Colonic mucosa (tissue), 4 donors: ENCODE measurements at places on chromosomes 4 and X.

GRCh38 chr4:103032574-103032973 lies 13.1 kb upstream of the SLC9B1 start:
- DNase-seq = no peak

DNA sequence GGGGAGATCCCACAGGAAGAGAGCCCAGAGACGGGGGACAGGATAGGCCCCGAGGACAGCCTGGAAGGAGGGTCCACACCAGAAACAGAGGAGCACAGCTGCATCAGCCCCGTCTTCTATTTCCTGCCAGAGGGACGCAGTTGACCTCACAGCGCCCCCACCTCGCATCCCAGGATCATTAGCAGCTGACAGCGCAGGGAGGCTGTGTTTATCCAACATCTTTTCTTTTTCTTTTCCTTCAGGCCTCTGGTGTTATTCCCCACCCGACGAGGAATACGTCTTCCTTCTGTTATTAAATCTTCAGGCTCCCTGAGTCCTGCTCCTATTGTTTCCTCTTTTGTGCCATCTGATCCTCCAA lies 75.4 kb downstream of the DCHS2 start:
- peak; percentile 24 for DNase-seq

DNA sequence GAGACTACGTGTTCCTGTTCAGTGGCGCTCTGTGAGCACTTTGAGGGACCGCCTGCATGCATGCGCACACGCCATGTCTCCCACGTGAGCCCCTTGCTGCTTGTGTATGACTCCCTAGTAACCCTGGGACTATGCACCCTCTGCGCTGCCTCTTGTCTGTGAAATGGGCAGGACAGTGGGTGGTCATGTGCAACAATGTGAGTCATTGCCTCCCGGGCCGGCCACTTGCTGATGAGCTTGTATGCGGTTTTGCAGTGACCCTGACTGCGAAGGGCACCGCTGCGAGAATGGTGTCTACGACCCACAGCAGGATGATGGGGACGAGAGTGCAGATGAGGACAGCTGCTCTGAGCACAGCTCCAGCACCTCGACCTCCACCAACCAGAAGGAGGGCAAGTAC lies 61.4 kb downstream of the TNIP2 start:
- DNase-seq = no peak

GRCh38 chrX:41877167-41877566 lies 46.2 kb downstream of the CASK start:
- DNase-seq = no peak

DNA sequence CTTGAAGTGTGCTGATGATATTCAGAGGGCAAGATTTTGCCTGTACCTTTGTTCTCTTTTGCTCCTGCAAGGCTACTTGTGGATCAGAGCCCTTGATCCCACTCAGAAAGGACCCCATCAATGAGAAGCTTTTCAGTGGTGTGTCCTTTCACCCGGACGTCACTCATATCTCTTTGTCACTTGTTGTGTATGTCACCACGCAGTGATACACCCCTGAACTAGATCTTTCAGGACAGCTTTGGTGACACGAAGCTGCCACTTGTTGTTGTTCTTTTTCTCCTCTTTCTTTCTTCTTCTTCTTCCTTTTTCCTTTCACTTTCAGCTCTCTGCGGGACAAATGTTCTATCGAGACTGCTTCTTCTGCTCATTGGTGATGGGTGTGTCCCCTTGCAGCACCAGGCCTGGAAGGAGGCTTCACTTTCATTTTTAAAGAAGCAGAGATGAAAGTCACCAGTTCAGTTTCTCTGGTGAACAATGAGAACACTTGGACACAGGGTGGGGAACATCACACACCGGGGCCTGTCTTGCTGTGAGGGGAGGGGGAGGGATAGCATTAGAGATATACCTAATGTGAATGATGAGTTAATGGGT lies 83.6 kb downstream of the NBDY start:
- no peak for DNase-seq
